Heart left ventricle (tissue), 16 donors: ENCODE measurements at places on chromosomes 1 and 21. TPM values are rescaled to one million over a fixed set of nuclear protein-coding genes. Genes with fewer than 3 reads are reported as not detected.
A peak's percentile ranks its signal among the peaks of the same experiment; 100 is the strongest.

DNA sequence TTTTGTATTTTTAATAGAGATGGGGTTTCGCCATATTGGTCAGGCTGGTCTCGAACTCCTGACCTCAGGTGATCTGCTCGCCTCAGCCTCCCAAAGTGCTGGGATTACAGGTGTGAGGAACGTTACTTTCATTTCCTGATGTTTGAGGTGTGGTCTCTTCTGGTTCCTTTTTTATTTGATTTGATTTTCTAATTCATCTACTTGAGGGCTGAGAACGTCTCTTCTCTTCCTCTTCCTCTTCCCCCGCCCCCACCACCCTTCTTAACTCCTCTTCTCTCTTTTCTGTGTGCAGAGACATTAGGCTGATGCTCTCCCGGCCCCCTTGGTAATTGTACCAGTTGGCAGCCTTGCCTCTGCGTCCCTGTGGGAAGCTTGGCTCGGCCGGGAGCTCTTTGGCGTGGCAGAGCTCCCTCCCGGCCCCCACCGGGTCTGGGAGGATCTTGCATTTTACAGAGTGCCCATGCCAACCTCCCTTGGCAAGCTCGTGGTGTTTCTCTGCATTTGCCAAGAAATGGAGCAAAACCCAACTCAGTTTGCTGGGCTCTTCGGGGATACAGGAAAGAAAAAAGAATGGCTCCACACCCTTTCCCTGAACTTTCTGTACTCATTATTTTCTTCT lies 19.9 kb downstream of the CRYAA start:
- DNase-seq, result peak; percentile 58

GRCh38 chr1:117895482-117896114 lies 33.8 kb downstream of the GDAP2 start:
- peak; percentile 50 for DNase-seq

DMBX1 gene
- total RNA-seq, result not detected

NPHS2 gene
- total RNA-seq, result not detected

APCS gene
- total RNA-seq, result not detected

AMY1C gene
- not detected for total RNA-seq

HES2 gene
- not detected for total RNA-seq

CFHR1 gene
- not detected for total RNA-seq

CRNN gene
- total RNA-seq, result not detected

DNA sequence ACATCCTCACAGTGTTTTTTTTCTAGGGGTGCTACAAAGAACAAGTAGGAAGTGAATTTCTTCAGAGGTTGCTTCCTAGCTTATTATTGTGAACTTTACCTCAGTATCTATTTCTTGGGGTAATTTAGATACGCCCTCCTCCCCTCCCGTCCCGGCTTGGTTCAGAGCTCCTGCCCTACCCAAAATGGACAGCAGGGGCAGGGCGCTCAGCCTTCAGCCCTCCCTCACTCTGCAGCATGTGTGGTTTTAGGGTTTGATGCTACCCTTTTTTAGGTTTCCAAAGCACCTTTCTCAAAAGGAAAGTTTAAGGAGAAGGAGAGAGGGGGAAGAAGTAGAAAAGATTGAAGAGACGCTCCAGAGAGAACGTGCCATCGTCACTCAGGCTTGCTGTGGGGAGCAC lies 16.9 kb upstream of the POGK start:
- DNase-seq, result no peak

DNA sequence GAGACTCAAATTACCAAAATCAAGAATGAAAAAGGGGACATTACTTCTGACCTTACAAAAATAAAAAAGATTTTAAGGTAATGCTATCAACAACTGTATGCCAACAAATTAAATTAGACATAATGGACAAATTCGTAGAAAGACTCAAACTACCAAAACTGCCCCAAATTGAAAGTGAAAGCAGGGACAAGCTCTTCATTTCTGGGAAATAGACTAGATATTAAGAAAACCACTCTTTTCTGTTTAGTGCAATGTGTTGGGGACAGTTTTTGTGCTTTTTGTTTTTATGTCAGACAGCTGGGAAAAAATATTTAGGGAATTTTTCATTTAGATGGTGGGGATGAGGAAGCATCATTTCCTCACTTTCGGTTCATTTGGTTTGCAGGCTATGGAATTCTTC lies 4.9 kb upstream of the GBP1 start:
- DNase-seq, result no peak

GRCh38 chr1:223631956-223632355 lies 33.5 kb downstream of the CAPN8 start:
- no peak for DNase-seq

DNA sequence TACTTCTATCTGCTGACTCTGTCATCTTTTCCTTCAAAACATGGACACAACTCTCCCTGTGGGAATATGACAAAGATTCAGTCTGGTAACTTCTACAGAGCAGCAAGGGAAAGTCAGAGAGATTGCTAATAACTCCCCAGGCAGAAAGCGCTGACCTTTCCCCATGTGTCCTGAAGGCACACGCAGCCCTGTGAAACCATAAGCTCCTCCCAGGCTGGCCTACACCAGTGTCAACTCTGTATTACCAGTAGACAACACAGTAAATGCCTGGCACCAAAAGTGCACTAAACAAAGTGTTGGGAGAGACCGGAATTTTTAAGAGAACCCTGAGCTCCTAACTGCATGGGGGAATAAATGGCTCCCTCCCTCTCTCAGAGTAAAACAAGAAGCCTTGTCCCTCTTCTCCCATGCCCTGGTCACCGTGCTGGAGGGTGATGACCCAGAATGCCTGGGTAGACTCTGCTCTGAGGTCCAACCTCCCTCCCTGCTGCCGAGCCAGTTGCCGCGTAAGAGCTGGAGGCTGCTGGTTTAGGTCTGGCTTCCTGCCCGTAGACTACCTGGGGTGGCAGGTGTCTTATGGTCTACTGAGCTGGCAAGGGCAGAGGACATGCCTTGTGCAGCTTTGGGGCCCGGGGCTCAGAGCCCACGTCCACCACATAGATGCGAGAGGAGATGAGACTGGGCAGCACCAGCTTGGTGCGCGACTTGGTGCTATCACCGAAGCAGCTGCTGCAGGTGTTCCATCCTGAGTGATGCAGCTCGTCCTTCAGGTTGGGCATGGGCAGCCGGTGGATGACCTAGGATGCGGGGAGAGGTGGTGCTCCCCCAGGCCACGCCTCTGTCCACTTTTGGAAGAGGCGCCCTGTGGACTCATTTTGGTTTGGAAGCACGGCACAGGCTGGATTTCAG lies 3.9 kb downstream of the SELENBP1 start:
- DNase-seq, result peak; percentile 40

GRCh38 chr1:64231153-64231552 lies 27.7 kb downstream of the UBE2U start:
- DNase-seq, result no peak

- DNase-seq, result no peak
Measured at GRCh38 chr1:54400329-54400728, 5.9 kb downstream of the SSBP3 start.

DNA sequence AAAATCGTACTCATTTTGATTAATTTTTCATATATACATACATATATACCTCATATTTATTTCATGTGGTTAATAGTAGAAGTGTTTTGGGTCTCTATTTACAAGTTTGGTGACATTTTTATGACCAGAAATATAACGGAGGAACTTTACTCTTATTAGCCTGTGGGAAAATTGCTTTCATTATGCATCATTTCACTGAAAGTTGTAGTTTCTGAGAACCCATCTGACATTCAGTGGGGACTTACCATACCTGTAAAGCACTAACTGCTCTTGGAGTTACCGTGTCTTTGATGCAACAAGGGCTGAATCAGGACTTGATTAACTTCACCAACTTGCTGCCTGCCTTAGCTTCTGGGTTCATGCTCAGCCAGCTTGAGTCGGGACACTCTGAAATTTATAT lies 49.9 kb upstream of the ITPKB start:
- DNase-seq, result no peak

OR2L13 gene
- not detected for total RNA-seq

SHISA4 gene
- total RNA-seq, result 215 TPM

SPATA45 gene
- total RNA-seq, result not detected

DNA sequence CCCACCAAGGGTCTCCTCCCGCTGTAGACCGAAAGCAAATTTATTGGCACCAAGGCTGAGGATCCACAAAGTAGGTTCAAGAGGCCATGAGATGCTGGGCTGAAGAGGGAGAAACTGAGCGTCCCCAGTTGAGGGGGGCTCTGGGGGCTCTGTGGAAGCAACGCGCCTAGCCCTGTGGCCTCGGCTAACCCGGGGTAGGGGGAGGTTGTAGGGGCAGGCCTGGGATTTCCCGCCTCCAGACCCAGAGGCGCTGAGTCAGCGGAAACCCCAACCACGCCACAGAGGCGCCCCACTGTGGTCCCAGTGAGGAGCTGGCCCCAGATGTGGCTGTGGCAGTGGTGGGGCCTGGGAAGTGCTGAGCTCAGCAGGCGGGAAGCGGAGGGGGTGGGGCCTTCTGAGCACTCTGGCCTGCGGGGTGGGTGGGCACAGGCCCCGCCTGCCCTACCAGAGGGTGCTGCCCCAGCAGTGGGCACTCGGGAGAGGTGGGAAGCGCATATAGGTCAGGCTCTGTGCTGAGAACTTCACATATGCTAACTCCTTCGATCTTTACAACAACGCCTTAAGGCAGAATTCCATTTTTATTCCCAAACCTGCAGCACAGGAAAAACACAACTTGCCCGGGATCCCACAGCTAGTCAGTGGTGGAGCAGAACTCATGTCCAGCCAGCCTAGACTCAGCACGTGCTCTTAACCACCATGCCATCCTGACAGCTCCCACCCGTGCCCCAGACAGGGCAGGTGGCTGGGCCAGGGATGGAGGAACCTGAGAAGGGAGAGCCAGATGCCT lies 1.5 kb upstream of the COL16A1 start:
- DNase-seq, result peak; percentile 56

DNA sequence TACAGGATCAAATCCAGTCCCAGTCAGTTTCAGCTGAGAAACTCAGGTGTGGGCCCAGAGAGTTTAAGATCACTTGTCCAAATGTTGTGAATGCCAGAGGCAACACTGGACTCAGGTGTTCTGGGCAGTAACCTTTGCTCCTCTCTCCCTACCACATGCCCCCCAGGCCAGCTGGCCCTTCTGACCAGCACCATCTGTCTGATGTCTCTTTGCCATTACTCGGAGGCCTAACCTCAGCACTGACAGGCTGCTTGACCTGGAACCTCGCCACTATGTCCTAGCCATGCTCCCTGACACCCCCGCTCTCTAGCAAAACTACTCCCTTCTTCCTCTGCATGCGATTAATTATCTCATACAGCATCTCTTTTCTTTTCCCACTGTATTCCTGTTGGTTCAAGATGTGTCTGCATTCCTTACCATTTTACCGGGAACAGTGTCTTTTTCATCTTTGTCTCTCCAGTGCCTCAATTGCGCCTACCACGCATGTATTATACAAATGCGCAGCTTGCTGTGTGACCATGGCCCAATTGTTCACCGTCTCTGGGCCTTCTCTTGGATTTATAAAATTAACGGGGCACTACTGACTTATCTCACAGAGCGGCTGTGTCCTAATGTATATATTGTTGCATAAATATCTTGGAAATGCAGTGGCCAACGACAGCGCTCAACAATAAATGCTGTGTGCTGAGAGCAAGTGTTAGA lies 159.5 kb upstream of the IRF2BP2 start:
- DNase-seq, result no peak

RIIAD1 gene
- 9.1 TPM for total RNA-seq

- DNase-seq, result no peak
Measured at GRCh38 chr1:209869291-209870149, 41.7 kb downstream of the UTP25 start.

TRIM17 gene
- 0.63 TPM for total RNA-seq

DNA sequence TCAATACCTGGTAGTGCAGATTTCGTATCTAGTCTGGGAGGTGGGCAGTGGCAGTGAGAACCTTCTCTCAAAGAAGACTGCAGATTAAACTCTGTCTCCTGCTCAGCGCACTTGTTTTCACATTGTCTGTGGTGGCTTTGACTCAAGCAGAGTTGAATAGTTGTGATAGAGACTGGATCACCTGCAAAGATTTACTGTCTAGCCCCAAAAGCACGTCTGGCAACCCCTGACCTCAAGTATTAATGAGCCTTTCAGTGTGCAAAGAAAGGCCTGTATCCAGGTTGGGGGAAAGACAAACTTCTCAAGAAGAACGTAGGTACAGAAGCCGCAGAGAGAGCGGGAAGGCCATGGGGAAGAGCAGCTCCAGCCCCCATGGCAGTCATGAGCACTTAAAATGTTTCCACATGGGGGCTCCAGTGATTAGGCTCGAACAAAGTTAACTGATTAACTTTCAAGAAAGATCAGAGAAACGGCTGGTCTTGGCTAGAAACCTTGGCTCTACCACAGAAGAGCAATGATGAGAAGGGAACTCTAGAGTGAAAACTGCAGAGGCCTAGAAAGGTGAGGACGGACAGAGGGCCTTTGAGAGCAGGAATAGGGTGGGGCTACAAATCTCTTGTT lies 15.2 kb downstream of the HENMT1 start:
- no peak for DNase-seq

DNA sequence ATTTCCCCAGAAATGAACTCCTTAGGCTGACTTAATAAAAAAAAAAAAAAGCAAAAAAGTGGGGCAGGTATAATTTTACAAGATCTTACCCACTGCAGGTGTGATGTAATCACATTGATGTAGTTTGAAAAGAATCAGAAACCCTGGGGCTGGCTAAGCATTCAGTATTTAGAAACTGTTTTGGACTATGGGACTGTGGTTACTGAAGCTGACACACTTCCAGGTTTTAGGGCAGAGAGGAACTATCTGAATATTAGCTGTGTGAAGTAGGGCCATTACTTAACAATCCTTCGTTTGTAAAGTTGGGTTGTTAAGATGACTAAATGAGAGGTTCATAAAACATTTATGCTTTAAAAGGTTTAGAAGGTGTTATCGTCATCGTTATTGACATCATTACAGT lies 165.3 kb downstream of the FASLG start:
- no peak for DNase-seq

DNA sequence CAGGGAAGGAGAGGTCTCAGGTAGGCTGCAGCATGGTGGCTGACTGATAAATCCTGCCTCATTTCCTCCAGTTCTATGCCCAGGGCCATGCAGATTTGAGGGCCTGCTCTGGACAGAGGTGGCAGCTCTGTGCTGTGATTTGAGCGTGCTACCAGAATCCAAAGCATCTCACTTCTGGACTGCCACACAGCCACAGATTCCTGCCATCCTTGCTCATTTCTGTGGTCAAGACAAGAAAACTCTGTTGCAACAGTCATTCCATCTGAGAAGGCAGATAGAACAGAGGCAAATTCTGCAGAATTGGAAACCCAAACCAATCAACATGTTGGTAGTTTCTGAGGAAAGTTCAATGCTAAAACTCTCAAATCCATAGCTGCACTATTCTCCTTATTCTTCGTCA lies 102.8 kb upstream of the GALNT2 start:
- no peak for DNase-seq

OTUD7B gene
- 33.1 TPM for total RNA-seq

PERM1 gene
- 118 TPM for total RNA-seq

DNA sequence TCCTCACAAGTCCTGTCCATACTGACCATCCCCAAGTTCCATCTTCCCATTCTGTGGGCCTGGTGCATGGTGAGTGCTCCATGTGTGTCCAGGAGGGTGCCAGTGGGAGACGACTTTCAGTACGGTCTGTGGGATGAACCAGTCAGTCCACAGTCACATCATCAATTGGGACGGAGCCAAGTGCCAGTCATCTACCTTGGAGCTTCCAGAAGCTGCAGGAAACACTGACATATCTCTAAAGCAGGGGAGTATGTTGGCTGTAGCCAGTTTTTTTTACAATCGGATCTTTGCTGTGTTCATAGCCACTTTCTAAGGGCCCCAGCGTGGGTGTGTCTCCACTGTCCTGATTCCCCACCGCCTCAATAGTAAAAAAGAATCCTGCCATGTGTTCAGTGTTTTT lies 13.6 kb upstream of the TRIM17 start:
- no peak for DNase-seq
